DND-41 (cell line): ENCODE measurements at places on chromosomes 3 and 15.

DNA sequence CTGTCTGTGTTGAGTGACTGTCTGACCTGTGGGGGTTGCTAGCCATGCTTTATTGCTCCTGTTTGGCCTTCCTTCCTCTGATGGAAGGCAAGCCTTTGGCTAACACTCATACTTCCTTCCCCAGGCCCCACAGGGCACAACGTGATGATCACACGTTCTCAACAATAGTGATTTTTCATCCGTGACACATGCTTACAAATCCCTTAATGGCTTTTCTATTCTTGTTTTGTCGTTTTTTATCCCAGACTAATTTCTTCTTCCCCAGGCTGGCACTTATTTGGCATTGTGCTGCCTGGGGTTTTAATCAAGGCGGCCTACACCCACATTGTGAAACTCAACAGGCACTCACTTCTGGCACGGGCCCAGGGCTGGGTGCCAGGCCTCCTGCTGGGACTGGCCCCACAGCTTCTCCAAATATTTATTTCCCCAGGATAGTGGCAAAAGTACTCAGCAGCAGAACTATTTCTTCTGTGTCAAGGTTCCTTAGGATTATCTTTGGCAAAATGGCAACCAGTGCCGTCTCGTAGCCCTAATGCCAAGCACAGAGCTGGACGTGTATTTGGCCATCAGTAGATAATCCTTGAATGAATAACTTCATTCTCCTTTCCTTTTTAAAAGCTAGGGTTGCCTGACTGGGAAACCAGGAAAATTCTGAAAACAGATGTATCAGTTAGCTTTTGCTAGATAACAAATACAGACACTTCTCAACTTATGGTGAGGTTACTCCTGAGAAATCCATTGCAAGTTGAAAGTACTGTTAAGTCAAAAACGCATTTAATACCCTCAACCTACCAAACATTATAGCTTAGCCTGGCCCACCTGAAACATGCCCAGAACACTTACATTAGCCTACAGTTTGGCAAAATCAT lies 30.6 kb downstream of the CMTM7 start:
- no peak for DNase-seq

- no peak for DNase-seq
Observed at GRCh38 chr15:38441130-38441519, 12.8 kb upstream of the FAM98B start.

DNA sequence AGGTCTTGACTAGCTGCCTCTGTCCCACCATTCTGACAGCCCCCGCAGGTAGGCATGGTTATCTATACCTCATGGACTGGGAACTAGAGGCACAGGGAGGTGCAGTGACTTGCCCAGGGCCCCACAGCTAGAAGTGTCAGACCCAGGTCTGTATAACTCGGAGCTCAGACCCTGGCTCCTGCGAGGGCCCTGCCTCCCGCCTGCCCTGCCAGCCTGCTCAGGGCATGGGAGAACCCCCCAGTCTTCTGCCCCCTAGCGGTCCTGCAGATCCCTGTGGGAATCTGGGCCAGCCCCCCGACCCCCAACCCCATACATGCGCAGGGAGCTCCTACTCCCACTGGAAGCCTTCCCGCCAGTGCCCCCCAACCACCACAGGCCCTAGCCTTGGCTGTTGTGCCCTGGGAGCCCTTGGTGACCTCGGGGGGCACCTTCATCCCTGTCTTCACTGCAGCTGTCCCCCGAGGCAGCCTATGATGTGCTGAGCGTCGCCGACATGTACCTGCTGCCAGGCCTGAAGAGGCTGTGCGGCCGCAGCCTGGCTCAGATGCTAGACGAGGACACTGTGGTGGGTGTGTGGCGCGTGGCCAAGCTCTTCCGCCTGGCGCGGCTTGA lies 6.9 kb downstream of the ABTB1 start:
- no peak for DNase-seq

DNA sequence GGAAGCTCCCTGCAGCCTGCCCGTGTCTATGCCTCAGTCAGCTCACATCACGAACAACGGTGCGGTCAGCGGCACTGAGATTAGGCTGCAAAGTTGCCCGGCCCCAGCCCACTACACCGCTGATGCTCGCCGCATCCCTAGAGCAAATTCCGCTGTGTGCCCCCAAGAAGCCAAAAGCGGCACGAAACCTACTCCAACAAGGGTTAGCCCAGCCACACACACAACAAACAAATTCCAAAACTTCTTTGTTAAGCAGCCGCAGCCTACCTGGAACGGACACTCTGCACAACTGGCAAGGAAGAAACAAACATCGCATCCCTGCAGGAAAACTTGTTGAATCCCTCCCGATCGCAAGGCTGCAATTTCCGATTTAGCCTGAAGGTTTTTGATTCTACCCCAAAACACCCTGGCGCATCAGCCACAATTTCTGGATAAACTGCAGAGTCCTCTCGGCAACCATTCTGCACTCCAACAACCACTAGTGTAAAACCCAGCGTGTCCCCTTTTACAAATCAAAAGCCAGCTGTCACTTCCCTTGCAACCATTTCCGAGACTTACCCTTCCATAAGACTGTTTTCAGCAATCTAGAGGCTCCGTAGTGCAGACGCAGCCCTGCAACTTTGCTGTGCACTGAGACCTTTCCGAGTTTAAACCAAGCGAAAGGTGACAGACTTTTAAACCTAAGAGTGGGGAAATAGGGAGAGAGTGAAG lies 449 bp downstream of the ROBO1 start:
- DNase-seq, result no peak

DNA sequence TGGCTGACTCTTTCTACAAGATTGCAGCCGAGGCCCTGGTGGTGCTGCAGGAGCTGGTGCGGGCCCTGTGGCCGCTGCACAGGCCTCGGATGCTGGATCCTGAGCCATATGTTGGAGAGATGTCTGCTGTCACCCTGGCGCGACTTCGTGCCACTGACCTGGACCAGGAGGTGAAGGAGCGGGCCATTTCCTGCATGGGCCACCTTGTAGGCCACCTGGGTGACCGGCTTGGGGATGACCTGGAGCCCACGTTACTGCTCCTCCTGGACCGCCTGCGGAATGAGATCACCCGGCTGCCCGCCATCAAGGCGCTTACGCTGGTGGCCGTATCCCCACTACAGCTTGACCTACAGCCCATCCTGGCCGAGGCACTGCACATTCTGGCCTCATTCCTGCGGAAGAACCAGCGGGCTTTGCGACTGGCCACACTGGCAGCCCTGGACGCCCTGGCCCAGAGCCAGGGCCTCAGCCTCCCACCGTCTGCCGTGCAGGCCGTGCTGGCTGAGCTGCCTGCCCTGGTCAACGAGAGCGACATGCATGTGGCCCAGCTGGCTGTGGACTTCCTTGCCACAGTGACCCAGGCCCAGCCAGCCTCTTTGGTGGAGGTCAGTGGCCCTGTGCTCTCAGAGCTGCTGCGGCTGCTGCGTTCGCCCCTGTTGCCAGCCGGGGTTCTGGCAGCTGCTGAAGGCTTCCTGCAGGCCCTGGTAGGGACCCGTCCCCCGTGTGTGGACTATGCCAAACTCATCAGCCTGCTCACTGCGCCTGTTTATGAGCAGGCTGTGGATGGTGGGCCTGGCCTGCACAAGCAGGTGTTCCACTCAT lies 20.3 kb downstream of the CAND2 start:
- no peak for DNase-seq

- peak; percentile 98 for DNase-seq
Observed at GRCh38 chr15:56537881-56538280, 72.9 kb upstream of the MNS1 start.

DNA sequence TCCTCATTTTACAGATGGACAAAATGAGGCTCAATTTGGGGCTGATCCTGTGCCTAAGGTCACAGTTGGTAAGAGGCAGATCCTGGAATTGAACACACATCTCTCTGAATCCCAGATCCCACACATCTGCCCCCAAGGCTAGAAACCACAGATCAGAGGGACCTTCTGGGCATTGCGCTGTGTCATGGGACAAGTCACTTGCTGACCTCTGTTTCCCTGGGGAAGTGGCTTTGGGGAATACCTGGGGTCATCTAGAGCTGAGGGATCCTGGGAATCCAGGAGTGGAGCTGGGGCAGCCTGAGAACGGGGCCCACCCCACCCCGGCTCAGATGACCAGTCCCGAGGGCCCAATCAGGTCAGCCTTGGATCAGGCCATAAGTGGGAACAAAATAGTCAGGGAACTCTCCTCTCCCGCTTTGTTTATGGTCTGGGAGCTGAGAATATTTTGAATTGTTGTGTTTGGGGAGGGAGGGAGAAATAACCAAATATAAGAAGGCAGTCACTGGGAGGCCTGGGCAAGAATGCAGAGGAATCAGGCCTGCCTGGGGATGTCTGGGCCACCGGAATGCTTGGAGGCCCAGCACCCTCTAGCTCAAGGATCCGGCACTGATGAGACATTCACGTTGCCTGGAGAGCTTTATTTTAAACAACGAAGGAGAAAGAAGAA lies 8.8 kb upstream of the SLC6A6 start:
- no peak for DNase-seq

GRCh38 chr3:37986479-37987314 lies 3.9 kb upstream of the VILL start:
- no peak for DNase-seq

GRCh38 chr15:26889298-26889898 lies 22.5 kb downstream of the GABRA5 start:
- DNase-seq, result peak; percentile 48

GRCh38 chr3:123611082-123611481 lies 26.2 kb upstream of the HACD2 start:
- no peak for DNase-seq

GRCh38 chr3:8987645-8988383 lies 24.5 kb upstream of the RAD18 start:
- DNase-seq, result peak; percentile 53

DNA sequence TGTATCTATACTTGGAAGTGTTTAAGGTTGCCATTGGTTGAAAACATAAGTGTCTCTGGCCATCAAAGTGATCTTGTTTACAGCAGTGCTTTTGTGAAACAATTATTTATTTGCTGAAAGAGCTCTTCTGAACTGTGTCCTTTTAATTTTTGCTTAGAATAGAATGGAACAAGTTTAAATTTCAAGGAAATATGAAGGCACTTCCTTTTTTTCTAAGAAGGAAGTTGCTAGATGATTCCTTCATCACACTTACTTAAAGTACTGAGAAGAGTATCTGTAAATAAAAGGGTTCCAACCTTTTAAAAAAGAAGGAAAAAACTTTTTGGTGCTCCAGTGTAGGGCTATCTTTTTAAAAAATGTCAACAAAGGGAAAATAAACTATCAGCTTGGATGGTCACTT lies 19.7 kb downstream of the B3GNT5 start:
- no peak for DNase-seq

GRCh38 chr3:103963599-103963998 lies 1403.1 kb upstream of the ALCAM start:
- DNase-seq, result no peak

- no peak for DNase-seq
Observed at GRCh38 chr3:72724070-72724469, 124.2 kb downstream of the SHQ1 start.

GRCh38 chr3:170359178-170359704 lies 1.7 kb downstream of the SKIL start:
- DNase-seq, result no peak

- no peak for DNase-seq
Observed at GRCh38 chr3:188194332-188194731, 40.4 kb downstream of the LPP start.

DNA sequence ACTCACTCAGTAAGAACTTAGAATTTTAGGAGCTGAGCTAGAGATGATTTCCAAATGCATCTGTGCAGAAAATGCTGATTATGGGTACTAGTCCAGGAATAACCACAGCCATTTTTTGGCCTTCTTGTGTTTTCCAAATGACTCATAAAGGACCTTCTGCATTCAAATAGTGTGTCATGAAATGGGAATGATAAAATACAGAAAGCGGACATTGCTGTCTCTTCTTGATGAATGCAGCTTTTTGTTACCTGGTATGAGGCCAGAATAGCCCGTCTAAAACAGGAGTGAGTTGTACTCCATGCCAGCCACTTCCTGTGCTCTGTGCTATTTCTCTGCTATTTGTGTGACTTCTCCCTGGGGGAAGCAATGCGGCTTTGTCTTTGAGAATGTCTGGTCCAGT lies 20.5 kb upstream of the FRMD5 start:
- no peak for DNase-seq

DNA sequence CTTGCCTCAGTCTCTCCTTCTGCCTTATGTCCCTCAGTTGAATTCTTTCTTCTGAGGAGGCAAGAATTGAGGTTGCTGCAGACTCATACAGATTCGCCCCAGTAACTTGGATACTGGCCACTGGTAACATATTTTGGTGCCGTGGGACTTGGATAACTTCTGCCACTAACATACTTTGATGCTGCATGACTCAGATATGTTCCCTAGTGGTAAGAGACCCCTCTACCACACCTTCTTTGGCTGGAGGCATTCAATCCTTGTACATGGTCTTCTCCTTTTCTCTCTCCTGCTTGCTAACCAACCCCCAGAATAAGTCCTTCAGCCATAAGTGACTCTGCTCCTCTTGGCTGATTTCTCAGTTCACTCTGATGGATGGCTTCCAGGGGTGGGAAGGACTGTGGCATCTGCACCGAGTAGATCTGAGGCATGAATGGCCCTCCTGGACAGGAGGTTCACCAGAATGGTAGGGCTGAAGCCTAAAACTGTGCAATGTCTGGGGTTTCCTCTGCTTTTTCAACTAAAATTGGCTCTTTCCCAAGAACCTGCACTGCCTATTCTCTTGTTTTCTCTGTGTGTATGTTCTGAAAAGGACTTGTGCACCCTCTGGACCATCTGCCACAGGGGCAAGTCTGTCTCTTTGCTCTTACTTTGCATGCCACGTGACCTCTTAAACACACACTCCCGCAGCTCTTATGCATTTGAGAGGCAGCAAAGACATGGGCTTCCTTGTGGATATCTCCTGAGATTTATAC lies 55.5 kb upstream of the FSTL1 start:
- no peak for DNase-seq

- DNase-seq, result no peak
Observed at GRCh38 chr3:89577637-89578530, 470.5 kb downstream of the EPHA3 start.

DNA sequence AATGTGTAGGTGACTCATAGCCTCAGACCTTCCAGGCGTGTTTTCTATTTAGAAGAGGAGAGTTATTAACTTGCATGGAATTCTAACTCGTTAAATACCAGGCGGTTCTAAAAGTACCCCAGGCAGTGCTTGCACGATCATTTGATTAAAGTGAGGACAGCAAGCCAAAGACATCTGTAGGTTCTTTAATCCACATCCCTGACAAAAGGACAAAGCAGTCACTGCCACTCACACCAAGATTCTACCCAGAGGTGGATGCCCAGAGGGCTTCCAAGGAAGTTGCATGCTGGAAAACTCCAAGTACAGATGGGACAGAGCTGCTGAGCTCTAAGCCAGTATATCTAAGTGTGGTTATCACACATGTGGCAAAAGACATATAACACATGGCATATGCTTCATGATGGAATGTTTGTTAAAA lies 372.1 kb downstream of the ROBO2 start:
- no peak for DNase-seq
